ENCODE measurements at places on chromosomes 1 and 21. TPM values are rescaled to one million over a fixed set of nuclear protein-coding genes. Genes with fewer than 3 reads are reported as not detected.

Gene CYP4A22
- total RNA-seq = 0.23 TPM

Gene MCOLN2
- total RNA-seq = 3.9 TPM

Gene CD5L
- total RNA-seq = 1.0 TPM

Gene PARK7
- total RNA-seq = 192 TPM

All from aorta (tissue), 5 donors.